ENCODE measurements at places on chromosomes 13 and 19.
A peak's percentile ranks its signal among the peaks of the same experiment; 100 is the strongest.

GRCh38 chr13:108964606-108965005 lies 335.2 kb downstream of the MYO16 start:
- no peak for DNase-seq

DNA sequence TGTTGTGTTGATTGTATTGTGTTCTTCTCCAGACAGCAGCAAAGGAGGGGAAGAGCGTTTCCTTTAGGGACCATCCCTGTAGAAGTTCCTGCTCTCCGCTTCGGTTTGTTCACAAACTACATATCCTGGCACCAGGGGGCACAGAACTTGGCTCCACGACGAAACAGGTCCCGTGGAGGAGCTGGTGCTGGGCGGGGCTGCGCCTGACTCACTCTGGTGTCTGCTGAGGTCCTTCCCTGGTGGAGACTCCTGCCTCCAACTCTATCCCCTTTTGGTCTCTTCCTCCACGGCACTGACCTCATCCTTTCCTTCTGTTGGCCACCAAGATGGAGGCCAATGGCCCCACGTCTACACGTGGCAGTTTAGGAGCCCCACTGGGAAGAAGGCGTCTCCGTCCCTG lies 14.7 kb downstream of the TMPRSS9 start:
- DNase-seq: no peak

DNA sequence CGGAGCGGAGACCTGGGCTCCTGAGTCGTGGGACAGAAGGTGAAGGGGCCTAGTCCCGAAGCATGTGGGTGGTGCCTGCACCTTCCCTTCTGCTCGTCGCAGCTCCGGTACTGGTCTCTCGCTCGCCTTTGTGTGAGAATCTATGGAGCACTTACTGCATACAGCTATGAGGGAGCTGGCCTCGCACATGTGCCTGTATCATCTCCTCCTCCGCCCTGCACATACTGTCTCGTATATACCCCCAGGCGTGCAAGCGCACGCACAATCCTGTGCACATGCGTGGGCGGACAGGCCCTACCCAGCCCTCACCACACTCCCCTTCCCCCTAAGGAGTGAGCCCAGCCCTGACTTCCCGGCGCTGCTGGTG lies 8.7 kb downstream of the PIK3R2 start:
- no peak for DNase-seq

GRCh38 chr13:38686577-38687245 lies at the start of gene FREM2:
FREM2 (plus strand) TSS chr13:38687077; CDS start chr13:38687345, 268 bp downstream.
- DNase-seq: no peak

GRCh38 chr19:47786566-47786965 lies 8.1 kb downstream of the SELENOW start:
- DNase-seq: no peak

DNA sequence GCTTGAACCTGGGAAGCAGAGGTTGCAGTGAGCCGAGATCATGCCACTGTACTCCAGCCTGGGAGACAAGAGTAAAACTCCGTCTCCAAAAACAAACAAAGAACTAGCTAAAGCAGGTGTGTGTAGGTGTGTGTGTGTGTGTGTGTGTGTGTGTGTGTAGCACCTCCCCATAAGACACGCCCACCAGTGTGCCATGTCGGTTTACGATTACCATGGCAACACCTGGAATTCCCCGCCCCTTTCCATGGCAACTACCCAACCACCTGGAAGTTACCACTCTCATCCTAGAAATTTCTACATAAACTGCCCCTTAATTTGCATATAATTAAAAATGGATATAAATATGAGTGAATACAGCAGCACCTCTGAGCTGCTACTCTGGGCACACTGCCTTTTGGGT lies 80.9 kb upstream of the ADGRE5 start:
- no peak for DNase-seq

DNA sequence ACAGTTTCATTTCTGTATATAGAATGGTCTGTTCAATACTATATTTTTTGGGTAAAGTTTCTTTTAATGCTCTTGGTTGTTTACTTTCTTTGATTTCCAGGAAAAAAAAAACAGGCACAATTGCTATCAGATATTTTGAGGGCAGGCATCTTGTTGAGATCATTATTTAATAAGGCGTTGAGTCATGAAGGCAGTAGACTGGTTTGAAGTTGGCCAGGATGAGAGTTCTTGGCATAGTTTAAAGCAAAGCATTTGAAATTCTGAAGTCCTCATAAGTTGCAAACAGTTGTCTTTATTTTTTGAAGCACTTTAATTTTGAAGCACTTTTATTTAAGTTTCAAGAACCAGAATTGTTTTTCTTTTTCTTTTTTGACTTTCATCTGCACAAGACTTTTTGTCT lies 2.6 kb upstream of the ZNF175 start:
- DNase-seq: no peak

GRCh38 chr19:41870401-41870873 lies 6.6 kb upstream of the CD79A start:
- DNase-seq: peak; percentile 66

DNA sequence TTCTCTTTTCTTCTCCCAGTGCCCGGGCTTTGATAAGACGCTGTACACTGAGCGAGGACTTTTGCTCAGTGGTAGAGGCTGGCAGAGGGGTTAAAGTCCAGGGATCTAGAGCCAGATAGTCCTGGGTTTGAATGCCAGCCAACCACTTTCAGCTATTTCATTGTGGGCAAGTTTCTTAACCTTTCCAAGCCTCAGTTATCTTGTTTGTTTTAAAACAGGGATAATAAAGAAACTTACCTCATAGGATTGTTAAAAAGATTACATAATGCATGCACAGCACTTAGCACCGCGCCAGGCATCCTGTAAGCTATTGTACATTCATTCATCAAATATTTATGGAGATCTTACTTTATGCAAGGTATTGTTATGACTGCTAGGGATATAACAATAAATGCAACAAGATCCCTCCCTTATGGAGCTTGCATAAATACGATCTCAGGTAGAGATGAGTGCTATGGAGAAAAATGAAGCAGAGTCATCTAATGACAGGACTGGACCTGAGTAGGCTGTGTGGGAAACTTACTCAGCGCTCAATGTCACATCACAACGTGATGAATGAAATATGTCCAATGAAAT lies 70.8 kb downstream of the LNX2 start:
- DNase-seq: no peak

DNA sequence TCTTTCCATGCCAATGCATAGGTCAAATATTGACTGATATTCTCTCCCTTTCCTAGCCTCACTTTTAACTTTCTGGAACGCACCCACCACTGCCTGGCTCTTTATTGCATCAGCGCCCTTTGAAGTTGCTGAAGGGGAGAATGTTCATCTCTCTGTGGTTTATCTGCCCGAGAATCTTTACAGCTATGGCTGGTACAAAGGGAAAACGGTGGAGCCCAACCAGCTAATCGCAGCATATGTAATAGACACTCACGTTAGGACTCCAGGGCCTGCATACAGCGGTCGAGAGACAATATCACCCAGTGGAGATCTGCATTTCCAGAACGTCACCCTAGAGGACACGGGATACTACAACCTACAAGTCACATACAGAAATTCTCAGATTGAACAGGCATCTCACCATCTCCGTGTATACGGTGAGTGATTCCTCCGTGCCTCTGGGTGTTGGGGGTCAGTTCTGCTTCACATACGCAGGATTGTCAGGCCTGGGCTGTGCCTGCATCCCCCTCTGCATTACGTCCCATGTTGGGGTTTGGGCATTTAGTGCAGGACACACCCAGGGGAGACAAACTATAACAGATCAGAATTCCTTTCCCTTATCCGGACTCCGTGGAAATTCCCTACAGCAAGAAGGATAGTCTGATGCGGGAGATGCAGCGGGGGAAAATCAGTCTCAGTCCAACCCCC lies 1.3 kb downstream of the CEACAM21 start:
- DNase-seq: no peak

GRCh38 chr19:36423925-36424324 lies 5.5 kb upstream of the ZFP82 start:
- no peak for DNase-seq

- no peak for DNase-seq
These were observed 12.9 kb upstream of the CCDC169 start for GRCh38 chr13:36310417-36311108.

- no peak for DNase-seq
These were observed 5.3 kb downstream of the SPPL2B start for GRCh38 chr19:2333807-2334211.

DNA sequence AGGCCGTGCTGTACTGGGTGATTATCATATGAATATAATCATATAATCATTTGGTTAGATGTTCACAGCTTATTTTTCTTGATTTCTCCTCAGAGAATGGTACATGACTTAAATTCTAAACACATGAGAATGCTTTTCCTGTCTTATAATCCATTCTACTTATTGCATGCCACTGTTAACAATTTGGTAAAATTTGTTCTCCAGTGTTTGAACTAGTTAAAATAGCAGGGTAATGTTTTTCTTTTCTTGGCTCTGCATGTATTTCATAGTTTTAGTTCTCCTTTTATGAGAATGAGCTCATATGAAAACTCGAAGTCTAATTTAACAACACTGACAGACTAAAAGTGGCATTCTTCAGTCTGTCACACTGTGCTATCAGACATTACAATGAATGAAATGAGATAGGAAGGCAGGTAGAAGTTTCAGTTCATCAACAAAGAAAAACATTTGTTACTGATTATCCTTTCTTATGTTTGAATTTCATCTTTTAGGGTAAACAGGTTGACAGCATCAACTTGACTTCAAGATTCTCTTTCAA lies 10.2 kb downstream of the SPRYD7 start:
- DNase-seq: no peak

DNA sequence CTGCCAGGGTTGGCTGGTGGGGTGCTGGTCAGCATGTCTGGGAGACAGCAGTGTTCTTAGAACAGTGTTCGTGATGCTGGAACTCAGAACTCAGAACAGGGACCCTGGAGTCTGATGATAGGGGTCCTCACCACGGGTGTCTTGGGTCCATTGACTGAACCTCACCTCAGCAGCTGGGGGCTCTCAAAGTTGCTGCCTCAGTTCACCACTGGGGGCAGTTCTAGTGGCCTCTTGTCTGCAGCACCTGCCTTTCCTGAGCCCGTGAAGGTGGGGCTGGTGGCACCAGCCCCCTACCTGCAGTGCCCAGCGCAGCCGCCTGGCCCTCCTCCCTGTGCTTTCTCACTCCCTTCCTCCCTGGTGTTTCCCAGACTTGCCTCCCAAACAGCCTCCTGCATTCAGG lies 28.5 kb downstream of the SAFB start:
- DNase-seq: no peak
